ENCODE measurements at places on chromosomes 7 and 10.

DNA sequence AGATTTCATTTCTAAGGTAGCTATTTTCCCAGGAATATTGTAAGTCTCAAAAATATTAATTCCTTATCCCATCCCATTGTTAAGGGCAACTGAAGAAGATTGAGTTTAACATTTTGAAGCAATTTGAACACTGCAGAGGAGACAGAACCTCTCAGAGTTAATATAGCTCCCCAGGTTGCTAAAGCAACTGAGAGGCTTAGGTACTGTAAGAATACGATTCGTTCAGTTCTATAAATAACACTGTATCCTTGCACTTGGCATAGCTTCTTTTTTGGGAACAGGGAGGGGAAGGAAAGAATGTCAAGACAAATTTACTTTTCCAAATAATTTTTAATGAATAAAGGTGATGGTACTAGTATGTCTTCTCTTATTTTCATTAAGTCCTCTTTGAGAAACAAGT is 658.4 kb upstream of the CELF2 start:
- DNase-seq: no peak

GRCh38 chr10:64036321-64036930 is 515.2 kb downstream of the REEP3 start:
- no peak for DNase-seq

DNA sequence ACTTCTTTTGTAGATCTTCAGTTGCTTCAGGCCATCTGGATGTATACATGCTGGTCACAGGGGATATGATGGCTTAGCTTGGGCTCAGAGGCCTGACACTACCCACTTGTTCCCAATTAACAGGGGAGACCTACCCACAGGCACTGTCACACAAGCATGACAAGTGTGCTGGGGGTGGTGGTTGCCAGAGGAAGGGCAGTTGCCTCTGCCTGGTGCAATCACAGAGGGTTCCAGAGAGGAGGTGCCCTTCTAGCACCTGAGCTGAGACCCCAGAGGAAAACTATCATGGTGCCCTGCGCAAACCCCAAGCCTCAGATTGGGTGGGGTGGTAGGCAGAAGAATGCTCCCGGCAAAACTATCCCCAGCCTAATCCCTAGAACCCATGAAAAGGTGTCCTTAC is 65.6 kb upstream of the NANOS1 start:
- DNase-seq: no peak

- DNase-seq: peak; percentile 43
Measured at GRCh38 chr10:132637477-132638129, 100.0 kb downstream of the INPP5A start.

DNA sequence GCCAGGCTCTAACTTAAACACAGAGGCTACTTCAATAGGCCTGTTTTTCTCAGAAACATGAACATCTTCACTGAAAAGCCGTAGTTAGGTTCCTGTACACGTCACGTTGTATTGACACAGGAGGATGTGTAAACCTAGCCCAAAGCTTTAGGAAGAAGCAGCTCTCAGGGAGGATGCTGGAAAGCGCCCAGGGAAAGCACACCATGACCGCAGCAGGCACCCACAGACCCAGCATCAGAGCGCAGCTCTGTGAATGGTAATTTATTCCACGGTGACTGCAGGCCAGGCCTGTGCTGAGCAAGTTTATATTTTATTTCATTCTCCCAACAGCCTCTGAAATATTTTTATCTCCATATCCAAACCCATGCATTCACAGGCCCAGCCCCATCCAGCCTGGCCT is 51.1 kb downstream of the ASB13 start:
- no peak for DNase-seq

DNA sequence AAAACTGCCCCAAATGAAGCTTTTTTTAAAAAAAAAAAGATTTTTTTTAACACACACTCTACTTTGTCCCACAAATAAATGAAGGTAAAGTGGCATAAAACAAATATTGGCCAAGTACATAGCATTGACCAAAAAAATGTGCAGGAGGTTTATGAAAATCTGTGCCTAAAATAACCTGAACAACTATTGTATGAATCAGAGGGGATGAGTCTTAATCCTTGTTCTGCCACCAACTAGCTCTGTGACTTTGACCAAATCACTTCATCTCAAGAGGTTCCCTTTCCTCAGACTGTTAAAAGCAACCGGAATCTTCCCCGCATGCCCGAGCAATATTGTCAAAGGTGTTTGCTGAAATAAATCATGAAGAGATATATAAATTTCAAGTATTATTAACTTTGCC is 150.4 kb upstream of the NEBL start:
- DNase-seq: no peak
